ENCODE measurements at places on chromosomes 3 and 15.

DNA sequence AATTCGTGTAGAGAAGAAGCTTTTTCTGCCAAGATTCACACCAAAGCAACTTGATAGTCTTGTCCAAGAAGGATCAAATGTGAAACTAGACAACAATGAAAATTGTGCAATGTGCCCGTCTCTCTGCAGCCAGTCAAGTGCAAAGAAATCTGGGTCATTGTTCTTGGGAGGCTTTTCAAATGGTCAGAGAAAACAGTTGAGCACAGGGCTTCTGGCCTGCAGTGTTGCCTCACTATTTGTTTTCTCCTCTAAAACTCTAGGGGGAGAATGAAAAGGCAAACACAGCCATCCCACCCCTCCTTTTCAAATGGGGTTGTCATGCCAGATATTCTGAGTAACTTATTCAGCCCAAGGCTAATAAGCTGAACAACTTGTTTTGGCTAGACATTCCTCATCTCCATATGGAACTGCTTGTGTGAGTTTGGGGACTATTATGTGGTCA is 417.6 kb upstream of the CDIN1 start:
- no peak for DNase-seq
- H3K4me1 ChIP-seq: no peaks in the 10 kb centered on the region
- no peak overlapping the region for H3K27ac ChIP-seq
- H3K4me3 ChIP-seq: no peak overlapping the region
- no peaks in the 10 kb centered on the region for H3K27me3 ChIP-seq

DNA sequence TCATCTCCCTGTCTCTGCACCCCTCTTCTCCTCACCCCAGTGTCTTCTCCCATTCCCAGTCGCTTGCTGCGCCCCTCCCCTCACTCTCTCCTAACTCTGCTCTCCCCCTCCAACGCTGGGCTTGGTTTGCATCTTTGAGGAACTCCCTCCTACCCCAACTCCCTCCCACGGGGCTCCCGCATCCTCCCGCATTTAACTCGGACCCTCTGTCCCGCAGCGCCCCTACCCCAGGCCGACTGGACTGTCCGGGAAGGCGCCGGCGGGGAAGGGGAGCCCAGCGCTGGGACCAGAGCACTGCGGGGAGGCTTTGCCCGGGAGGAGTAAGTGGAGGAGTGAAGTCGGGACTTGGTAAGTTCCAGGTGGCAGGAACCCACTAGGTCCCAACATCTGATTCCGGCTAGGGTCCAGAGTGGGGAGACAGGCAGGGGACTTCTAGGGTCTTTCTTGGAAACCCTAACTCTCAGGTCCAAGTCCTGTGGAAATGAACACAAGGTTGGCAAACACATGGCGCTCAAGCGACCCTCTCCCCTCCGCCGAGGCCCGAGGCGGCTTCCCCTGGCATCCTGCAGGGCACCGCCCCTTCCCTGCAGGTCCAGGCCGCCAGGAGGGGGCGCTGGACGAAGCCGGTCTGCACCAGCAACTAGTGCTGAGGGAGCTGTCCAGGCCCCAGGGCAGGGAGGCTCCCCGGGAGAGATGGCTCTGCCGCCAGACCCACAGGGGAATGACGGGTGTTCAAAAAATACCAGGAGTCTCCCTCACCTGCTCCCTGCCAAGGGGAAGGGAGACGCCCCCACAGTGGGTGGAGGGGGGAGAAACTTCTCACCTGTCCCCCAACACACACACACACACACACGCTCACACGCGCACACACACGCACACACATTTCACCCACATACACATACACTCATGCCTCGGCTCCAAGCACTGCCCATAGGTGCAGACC is 53.2 kb downstream of the LHFPL4 start:
- H3K4me1 ChIP-seq: peaks cover 3% of the 10 kb centered on the region
- no peak overlapping the region for H3K27ac ChIP-seq
- no peaks in the 10 kb centered on the region for H3K36me3 ChIP-seq
- no peak overlapping the region for H3K4me3 ChIP-seq
- DNase-seq: peak; percentile 83
- peaks cover 25% of the 10 kb centered on the region for H3K27me3 ChIP-seq

DNA sequence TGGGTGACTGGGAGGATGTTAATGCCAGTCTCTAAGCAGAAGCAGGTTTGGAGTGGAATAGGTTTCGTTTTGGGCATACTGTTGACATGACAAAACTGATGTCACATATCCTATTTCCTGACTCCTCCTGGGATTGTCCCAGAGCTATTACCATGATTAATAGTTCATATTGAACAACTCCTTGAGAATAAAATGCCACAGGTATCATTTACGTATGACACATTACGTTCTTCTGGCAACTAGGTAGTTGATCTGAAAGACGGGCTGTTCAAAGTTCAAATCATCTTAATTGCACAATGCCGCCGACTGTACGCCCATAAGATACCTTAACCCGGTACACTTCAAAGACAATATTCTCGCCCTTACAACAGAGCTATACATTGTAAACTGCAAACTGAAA is 1.4 kb upstream of the RAB5A start:
- H3K27me3 ChIP-seq: no peaks in the 10 kb centered on the region
- H3K4me3 ChIP-seq: peak overlapping the region; percentile 89
- peaks cover 7% of the 10 kb centered on the region for H3K36me3 ChIP-seq
- DNase-seq: no peak
- H3K27ac ChIP-seq: peak overlapping the region; percentile 99
- H3K4me1 ChIP-seq: peaks cover 30% of the 10 kb centered on the region

GRCh38 chr15:45148076-45149059 is 18.6 kb downstream of the DUOX1 start:
- H3K36me3 ChIP-seq: peaks cover 5% of the 10 kb centered on the region
- no peak overlapping the region for H3K4me3 ChIP-seq
- H3K4me1 ChIP-seq: no peaks in the 10 kb centered on the region
- no peak for DNase-seq

DNA sequence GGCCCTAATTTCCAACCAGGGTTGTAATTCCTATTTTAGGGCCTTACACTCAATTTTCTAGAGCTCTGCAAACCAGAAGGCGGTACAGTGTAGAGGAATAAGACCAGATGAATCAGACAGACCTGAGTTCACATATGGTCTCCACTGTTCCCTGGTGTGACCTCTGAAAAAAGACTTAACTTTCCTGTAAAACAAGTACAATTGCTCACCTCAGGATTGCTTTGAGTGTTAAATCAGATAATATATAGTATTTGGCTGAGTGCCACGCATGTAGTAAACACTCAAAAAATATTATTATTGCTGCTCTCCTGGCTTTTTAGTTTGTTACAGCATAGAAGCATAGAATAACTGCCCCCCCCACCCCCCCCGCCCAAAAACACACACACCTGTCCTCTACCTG is 51.0 kb upstream of the STT3B start:
- peaks cover 2% of the 10 kb centered on the region for H3K27me3 ChIP-seq
- no peaks in the 10 kb centered on the region for H3K4me1 ChIP-seq
- H3K27ac ChIP-seq: no peak overlapping the region
- H3K4me3 ChIP-seq: no peak overlapping the region
- no peaks in the 10 kb centered on the region for H3K36me3 ChIP-seq
